Left renal pelvis (tissue), 4 donors: ENCODE measurements at places on chromosomes 2 and 18. TPM values are rescaled to one million over a fixed set of nuclear protein-coding genes. Genes with fewer than 3 reads are reported as not detected.

DNA sequence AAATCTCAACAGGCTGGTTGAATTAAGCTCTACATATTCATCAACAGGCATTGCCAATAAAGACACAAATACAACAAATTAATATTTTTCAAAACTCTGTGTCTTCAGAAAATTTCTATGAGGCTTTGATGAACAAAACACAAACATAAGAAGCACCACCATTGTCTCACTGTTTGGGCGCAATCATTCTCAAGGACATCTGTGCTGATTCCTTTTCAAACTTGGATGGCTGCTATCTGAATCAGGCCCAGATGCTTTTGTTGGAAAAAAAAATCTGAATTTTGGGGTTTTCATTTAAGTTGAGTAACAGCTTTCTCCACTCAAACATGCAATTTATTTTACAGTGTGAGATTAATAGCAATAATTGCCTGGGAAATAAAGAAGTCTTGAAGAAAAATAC is 173.8 kb downstream of the NRXN1 start:
- DNase-seq = no peak

Gene CHST9
- polyA plus RNA-seq = 6.3 TPM

Gene KCNE4
- 14.0 TPM for polyA plus RNA-seq

GRCh38 chr2:134917360-134917865 is 1.2 kb upstream of the CCNT2 start:
- DNase-seq = no peak

Gene FBXO48
- polyA plus RNA-seq = 2.2 TPM

Gene SLC30A3
- 8.7 TPM for polyA plus RNA-seq

DNA sequence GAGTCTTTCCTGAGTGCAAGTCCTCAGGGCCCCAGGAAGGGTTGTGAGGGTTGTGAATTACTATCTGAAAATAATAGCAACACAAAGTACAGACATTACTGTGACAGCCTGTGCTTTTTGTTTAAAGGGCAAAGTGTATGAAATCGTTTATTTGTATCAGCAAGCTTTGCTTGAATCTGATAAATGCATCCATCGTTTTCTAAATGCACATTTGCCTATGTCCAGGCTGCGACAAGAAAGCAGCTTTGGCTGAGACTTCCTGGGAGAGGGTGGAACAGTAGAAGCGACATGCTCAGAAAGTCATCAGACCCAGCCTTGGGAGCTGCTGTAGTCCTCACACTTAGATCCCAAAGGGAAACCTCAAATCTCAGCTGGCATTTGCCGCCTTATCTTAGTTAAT is 524.2 kb upstream of the SALL3 start:
- DNase-seq = no peak

DNA sequence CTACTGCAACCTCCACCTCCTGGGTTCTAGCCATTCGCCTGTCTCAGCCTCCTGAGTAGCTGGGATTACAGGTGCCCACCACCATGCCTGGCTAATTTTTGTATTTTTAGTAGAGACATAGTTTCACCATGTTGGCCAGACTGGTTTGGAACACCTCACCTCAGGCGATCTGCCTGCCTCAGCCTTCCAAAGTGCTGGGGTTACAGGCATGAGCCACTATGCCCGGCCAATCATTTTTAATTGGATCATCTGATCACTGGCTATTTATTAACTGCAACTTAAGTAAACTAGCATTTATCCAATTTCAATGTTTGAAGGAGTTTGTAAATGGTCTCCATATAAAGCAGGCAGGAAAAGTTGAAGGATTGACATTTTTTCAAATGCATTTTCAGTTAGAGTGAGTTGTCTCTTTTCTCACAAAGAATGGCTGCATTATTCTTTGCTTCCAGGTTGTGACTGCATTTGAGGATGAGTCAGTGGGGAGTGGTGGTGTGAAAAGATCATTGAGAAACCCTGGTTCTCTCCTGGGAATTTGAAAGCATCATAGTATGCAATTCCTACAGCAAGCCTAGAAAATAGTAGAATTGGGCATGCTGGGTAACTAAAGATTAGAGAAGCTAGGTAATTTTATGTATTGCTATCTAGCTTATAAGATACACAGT is 431.1 kb upstream of the ZEB2 start:
- DNase-seq = no peak

- DNase-seq = no peak
These were observed 398 bp downstream of the CRYBA2 start for GRCh38 chr2:218992703-218993344.
